IPS DF 6.9 (cell line): ENCODE measurements at places on chromosomes 4 and X.

GRCh38 chrX:118315529-118315928, 30.4 kb upstream of the WDR44 start:
- no peak for DNase-seq
- H3K4me3 ChIP-seq = no peak overlapping the region
- no peaks in the 10 kb centered on the region for H3K27me3 ChIP-seq
- no peaks in the 10 kb centered on the region for H3K4me1 ChIP-seq
- H3K36me3 ChIP-seq = no peaks in the 10 kb centered on the region

DNA sequence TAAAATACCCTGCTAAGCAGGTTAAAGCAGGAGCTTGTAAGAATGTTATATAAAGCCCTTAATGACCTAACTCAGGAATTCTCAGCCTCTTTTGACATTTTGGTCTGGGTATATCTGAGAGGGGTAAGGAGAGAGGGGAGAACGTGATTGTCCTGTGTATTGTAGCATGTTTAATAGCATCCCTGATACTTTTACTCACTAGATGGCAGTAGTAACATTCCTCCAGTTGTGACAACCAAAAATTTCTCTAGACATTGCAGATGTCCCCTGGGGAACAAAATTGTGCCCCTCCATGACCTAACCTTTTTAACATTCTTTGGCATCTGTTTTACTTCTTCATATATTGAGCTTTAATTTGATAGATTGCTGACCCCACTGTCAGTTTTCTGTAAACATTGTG, 17.9 kb downstream of the SMARCA5 start:
- H3K27ac ChIP-seq = no peak overlapping the region
- H3K36me3 ChIP-seq = peaks cover 20% of the 10 kb centered on the region; the same call in 1 of the 2 replicates
- no peaks in the 10 kb centered on the region for H3K4me1 ChIP-seq
- H3K4me3 ChIP-seq = no peak overlapping the region
- no peak for DNase-seq
- H3K27me3 ChIP-seq = no peaks in the 10 kb centered on the region

DNA sequence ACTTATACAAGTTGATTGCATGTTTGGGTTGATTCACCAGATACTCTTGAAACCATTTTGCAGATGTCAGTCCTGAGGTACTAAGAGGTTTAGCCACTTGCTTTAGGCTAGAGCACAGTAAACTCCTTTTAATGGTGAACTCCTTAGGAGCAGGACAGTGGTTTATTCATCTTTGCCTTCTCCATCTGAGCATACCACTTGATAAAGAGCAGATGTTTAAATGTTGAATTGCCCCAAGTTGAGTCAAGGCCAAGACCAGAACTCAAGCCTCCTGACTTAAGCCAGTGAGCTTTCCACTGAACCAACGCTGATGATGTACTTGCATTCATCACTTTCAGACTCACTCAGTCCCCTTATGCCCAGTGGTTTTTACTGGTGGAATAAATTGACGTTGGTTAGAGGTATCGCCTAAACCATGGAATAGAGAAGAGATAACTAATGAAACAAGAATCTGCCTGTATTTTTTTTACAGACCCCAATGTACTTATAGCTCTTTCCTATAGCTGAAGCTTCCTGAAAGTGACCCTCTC, 7.5 kb downstream of the DAPP1 start:
- no peak overlapping the region for H3K4me3 ChIP-seq
- no peaks in the 10 kb centered on the region for H3K36me3 ChIP-seq
- H3K27me3 ChIP-seq = no peaks in the 10 kb centered on the region
- no peaks in the 10 kb centered on the region; the same call in 1 of the 2 replicates for H3K4me1 ChIP-seq

DNA sequence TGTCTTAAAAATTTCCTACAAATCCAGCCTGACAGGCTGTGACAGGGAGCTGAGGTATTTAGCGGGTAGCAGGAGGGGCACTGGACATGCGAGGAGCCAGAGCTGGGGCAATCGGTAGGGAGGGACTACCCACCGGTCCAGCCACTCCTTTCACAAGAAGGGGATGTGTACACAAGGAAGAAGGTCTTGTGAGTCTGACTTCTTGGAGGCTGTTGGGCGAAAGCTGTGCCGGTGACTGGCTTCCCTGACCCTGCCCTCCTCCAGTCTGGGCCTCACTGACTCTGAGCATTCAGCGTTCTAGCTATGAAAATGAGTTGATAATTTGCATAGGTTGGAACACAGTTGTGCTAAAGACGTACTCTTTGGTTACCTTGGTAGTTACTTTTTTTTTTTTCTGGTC, 12.7 kb upstream of the CXCL8 start:
- no peaks in the 10 kb centered on the region for H3K27me3 ChIP-seq
- DNase-seq = no peak
- H3K36me3 ChIP-seq = no peaks in the 10 kb centered on the region
- H3K4me3 ChIP-seq = no peak overlapping the region

- H3K27ac ChIP-seq = no peak overlapping the region
- H3K27me3 ChIP-seq = no peaks in the 10 kb centered on the region
- DNase-seq = no peak
- no peak overlapping the region for H3K4me3 ChIP-seq
These were observed 349.9 kb downstream of the PDHA2 start for GRCh38 chr4:96189761-96190160.

DNA sequence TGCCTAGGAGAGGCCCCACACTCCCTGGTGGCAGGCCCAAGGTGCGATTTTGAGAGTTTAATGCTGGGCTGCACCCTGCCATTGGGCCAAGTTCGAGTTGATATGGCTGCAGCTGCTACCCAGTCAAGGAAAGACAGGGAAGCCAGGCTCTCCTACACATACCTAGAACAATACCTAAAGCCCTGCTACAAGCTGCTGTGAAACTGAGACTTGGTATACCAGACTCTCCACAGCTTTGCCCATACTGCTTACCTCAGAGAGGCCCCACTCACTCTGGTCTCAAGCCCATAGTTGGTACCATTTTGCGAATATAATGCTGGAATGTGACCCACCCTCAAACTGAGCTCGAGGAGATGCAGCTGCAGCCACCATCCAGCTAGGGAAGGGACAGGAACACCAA, 147.7 kb upstream of the MAGEB2 start:
- no peak for DNase-seq
- H3K36me3 ChIP-seq = no peaks in the 10 kb centered on the region
- no peaks in the 10 kb centered on the region for H3K27me3 ChIP-seq
- H3K4me1 ChIP-seq = no peaks in the 10 kb centered on the region
- no peak overlapping the region for H3K4me3 ChIP-seq

DNA sequence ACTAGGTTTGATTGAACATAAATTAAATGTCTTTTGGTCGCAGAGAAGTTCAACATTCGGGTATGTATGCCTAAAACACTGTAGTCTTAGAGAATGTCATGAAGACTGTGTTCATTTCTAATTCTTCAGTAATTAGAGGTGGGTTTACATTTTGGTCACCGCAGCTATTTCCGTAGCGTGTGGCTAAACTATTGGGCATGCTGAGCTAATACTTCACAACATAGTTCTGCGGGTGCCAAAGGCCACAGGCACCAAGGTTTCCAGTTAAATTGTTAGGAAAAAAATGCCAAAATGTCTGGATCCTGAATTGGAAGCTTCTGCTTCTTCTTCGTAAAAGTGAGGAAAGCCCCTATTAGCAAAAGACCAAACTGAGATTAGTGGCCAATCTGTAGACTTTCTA, 25.1 kb downstream of the SMIM31 start:
- H3K27ac ChIP-seq = no peak overlapping the region
- DNase-seq = no peak
- no peak overlapping the region for H3K4me3 ChIP-seq
- H3K27me3 ChIP-seq = no peaks in the 10 kb centered on the region

DNA sequence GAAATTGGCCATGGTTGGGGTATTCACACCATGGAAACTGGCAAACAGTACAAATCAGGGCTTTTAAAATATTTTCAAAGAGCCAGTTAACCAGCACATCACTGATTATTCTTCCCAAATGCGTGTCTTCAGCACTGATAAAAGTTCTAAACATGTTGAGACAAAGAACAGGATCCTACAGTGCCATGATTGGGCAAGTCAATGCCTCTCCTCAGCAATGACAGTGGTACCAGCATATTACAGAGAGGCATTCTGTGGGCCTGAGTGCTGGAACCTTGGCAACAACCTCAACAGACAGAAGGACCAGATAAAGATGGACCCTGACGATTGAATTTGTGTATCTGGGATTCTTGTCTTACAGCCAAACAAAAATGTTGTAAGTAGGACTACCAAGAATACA, 108.9 kb downstream of the EFHC2 start:
- no peaks in the 10 kb centered on the region for H3K36me3 ChIP-seq
- H3K4me1 ChIP-seq = no peaks in the 10 kb centered on the region
- H3K27ac ChIP-seq = no peak overlapping the region

DNA sequence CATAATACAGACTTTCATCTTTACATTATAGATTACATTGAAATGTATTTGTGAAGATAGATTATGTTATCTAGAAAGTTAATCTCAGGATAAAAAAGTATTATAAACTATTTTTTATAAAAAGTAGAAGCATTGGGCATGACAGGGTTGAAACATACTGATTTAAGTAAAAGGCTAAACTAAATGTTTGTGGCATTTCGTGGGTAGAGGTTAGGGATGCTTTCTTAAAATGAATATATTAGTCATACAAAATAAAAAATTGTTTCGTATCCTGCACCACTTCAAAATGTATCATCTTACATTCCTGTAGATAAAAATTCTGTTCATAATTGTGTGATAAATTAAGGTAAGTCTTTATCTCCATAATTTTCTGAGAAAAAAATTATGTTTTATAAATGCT, 603.6 kb downstream of the SPRY1 start:
- H3K27ac ChIP-seq = no peak overlapping the region
- no peaks in the 10 kb centered on the region for H3K4me1 ChIP-seq
- no peak for DNase-seq

DNA sequence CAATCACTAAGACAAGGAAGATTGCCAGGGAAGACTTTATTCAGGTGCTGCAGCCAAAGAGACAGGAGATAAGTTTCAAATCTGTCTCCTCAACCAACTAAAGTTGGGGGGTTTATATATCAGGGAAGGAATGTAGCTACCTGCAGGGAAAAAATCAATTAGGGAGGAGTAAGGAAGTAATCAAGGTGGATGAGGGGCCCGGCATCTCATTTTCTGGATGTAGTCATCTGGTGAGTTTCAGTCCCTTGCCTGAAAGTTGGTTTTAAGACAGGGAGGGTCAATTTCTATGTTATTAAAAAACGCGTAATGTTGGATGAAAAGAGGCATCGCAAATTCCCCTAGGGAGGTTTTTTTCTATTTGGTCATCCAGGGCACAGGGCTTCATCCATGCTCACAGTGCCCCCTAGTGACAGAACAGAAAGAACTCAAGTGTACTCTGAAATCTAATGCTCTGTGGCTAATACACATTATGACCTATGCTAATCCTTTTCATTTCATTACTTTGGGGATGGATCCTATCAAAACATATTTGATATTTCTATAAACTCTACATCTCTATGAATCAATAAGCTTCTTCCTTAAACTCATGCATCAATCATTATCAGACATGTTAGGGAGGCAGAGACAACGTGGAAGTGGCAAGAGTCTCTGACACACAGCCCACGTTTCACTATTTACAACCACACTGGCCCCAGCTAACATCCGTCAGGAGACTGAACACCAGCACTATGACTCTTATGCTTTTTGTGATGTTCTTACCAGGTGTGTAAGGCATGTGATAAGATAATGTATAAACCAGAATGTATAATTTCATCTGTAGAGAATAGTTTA, 1577.0 kb upstream of the TENM3 start:
- H3K4me1 ChIP-seq = no peaks in the 10 kb centered on the region
- no peak overlapping the region for H3K27ac ChIP-seq
- no peaks in the 10 kb centered on the region for H3K36me3 ChIP-seq
- no peak overlapping the region for H3K4me3 ChIP-seq

- H3K4me3 ChIP-seq = no peak overlapping the region
- 0 out of 2 replicates have a peak, but pooled peaks cover 7% of the 10 kb centered on the region for H3K36me3 ChIP-seq
- no peak overlapping the region for H3K27ac ChIP-seq
- DNase-seq = no peak
- no peaks in the 10 kb centered on the region for H3K27me3 ChIP-seq
These were observed 134.4 kb downstream of the EVC2 start for GRCh38 chr4:5573965-5574364.

DNA sequence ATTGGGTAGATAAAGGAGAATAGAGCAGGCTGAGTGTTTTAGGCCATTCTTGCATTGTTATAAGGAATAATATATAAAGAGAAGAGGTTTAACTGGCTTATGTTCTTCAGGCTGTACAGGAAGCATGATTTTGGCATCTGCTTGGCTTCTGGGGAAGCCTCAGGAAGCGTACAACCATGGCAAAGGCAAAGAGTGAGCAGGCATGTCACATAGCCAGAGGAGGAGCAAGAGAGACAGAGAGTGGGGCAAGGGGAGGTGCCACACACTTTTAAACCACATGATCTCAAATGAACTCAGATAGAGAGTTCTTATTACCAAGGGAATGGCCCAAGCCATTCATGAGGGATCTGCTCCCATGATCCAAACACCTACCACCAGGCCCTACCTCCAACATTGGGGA, 4.4 kb upstream of the METTL14 start:
- H3K36me3 ChIP-seq = no peaks in the 10 kb centered on the region
- no peak overlapping the region for H3K27ac ChIP-seq
- no peaks in the 10 kb centered on the region for H3K27me3 ChIP-seq
- no peaks in the 10 kb centered on the region for H3K4me1 ChIP-seq

GRCh38 chrX:113400193-113400704, 559.6 kb upstream of the AMOT start:
- H3K36me3 ChIP-seq = no peaks in the 10 kb centered on the region
- H3K4me1 ChIP-seq = no peaks in the 10 kb centered on the region
- H3K27me3 ChIP-seq = no peaks in the 10 kb centered on the region
- H3K27ac ChIP-seq = no peak overlapping the region
